ENCODE measurements at places on chromosomes 16 and 17.

DNA sequence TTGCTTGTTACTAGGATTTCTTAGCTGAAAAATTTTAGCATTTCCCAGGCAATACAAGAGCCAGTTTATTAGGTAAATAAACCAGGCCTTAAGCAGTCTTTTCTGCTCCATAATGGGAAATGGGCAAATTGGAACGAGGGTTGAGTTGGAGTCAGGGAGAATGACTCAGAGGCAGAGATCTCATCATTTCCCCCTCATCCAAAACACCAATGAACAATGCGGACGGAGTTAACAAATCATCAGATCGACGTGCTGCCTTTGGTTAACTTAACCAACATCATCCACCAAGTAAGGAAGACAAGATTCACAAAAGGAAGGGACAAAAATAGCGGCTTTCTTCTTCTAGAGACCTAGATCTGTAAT, 243.5 kb downstream of the STX8 start:
- DNase-seq: no peak

- DNase-seq: no peak
Observed at GRCh38 chr16:81042821-81043220, 7.2 kb downstream of the ATMIN start.

- DNase-seq: no peak
Observed at GRCh38 chr16:12390074-12390605, 413.5 kb downstream of the CPPED1 start.

DNA sequence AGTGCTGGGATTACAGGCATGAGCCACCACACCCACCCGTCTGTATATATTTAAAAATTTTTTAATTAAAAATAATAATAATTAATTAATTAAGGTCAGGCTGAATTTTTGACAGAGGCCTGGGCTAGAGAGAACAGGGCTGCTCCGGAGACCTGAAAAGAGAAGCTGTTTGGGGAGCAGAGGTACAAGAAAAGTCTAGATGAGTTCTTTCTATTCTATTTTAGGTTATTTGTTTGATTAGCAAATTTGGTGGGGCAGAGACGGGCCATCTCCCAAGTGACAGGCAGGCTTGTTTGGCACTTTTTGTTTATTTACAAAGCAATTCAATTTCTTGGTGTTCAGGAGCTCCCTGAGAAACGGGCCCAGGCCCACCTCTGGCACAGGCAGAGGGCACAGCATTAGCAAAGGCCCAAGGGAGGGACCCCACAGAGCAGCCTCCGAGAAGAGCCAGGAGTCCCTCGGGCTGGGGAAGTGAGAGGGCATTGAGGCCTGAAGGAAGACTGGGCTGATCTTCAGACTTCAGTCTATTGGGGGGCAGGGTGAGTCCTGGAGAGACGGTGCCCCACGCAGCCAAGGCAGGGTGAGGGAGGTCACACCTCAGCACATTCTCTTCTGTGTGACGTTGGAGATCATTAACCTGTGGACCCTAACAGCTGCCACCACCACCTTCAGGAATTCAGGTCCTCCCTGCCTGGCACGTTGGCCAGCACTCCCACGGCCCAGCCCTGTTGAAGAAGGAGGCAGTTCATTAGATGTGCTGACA, 10.8 kb upstream of the RIPOR1 start:
- no peak for DNase-seq

DNA sequence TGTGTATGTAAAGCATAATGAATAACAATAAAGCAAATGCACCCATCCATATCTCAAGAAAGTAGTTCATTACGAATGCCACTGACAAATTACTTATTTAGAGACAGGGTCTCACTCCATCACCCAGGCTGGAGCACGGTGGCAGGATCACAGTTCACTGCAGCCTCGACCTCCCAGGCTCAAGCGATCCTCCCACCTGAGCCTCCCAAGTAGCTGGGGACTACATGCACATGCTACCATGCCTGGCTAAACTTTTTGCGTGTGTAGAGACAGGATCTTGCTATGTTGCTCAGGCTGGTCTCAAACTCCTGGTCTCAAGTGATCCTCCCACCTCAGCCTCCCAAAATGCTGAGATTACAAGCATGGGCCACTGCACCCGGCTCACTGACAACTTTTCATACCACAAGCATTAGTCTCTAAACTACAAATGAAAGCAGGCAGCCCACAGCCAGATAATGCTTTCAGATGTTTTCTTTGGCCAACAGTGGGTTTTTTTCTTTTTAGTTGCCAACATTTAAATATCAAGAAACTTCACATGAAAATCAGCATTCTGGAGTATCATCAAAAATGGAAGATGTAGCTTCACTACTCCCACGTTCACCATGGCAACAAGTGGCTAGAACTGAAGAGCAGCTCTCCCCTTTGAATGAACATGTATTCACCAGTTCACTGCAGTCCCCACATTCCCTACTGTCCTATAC, 7.7 kb downstream of the ARHGAP17 start:
- no peak for DNase-seq

GRCh38 chr17:50325906-50326305, 20.0 kb upstream of the XYLT2 start:
- DNase-seq: no peak

- no peak for DNase-seq
Observed at GRCh38 chr16:14309001-14309886, 238.1 kb downstream of the MRTFB start.

GRCh38 chr16:2720064-2720457, at the start of gene PRSS27:
TSS of gene PRSS27 (minus strand) at chr16:2720224. CDS start at chr16:2720160, 64 bp downstream.
- no peak for DNase-seq

GRCh38 chr16:51967646-51968045, 579.3 kb downstream of the TOX3 start:
- DNase-seq: no peak

GRCh38 chr16:14562691-14563491, 67.2 kb downstream of the PARN start:
- DNase-seq: no peak

DNA sequence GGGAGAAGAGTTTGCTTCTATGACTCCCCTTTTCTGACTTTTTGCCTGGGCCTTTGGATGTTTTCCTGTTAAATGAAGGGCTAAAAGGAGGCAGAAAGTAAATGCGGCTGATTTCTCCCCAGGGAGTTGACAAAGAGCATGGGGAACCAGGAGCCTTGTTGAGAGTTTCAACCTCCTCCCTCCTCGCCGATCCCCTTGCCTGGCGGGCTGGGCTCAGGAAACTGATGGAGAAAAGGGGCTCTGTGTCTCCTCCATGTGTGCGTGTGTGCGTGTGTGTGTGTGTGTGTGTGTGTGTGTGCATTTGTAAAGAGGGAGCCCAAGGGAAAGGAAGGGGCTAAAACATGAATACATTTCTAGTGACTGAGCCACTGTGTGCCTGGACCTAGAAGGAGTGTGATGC, 94.5 kb downstream of the ZDHHC7 start:
- DNase-seq: peak; percentile 7

DNA sequence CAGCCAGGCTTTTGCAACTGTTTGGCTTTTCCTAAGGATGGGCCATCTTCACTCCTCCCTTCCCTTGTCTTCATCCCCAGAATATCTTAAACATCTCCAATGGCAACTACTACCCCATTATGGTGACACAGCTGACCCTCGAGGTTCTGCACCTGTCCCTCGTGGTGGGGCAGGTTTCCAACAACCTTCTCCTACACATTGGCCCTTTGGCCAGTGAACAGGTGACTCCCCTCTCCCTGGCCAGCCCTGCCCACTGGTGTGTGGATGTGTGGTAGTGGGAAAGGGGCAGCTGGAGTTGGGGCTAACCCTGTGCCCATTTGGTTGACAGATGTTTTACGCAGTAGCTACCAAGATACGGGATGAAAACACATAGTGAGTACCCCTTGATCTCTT, 4.7 kb downstream of the TMEM106A start:
- no peak for DNase-seq

- DNase-seq: no peak
Observed at GRCh38 chr17:1331708-1332107, 52.2 kb downstream of the TRARG1 start.

- DNase-seq: no peak
Observed at GRCh38 chr16:88116121-88116520, 164.9 kb downstream of the BANP start.

GRCh38 chr17:82534401-82534812, 14.9 kb downstream of the FOXK2 start:
- no peak for DNase-seq

GRCh38 chr17:68356949-68357455, 65.7 kb downstream of the ARSG start:
- no peak for DNase-seq

DNA sequence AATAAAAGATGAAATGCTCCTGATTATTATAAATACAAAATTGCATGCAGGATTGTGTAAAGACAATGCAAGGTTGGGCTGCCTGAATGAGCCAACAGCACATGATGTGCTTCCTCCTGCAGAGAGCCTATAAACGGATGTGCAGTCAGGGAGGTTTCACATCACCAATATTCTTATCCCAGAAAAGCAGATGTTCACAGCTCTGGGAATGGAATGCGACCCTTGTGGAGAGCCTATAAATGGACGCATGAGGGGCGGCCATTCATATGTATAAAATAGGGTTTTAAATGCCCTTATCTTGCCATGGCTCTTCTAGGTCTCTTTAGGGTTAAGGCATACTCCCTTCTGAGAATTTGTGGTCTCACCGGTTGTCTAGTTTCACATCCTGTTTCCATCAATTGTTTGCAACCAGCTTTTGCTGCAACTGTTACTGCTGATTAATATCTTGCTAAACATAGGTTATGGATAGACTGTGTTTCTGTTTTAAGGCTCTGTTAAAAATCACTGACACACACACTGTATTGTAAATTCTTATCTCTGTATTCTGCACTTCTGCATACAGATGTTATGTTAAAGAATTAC, 31.9 kb downstream of the SLFN11 start:
- DNase-seq: no peak

DNA sequence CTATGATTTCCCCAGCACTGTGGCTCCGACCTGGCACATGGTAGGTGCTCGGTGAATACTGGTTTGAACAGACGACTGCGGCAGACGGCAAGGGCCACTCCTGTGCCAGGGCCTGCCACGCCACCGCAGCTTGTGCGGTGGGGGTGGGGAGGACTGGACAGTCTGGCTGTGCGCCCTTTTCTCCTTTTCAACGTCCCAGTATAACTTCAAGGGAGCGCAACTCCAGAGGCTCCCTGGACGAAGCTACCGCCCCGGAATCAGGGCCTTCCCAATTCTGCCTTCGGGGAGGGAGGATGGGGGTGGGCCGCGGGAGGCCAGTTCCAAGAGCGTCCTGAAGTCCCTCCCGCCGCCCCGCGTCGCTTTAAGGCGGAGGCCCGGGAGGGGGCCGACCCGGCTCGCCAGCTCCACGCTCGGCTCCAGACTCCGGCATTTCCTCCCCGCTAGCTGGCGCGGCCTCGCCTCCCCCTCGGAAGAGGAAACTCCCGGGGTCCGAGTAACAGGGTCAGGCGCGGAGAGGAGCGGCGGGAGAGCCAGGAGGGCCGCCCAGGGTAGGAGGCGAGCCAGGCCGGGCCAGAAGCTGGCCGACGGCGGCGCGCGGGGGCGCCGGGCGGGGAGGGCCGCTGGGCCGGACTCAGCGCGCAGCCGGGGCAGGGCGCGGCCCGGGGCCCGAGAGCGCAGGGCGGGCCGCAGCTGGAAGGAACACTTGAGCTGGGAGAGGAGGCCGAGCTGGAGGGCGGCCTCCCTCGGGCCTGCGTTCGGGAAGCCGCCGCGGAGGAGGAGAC, at the start of gene ITPRIPL2:
ITPRIPL2 (plus strand) TSS at position 388 of the 782 bp plus-strand sequence. CDS start 498 bp downstream, outside the sequence.
- DNase-seq: no peak

DNA sequence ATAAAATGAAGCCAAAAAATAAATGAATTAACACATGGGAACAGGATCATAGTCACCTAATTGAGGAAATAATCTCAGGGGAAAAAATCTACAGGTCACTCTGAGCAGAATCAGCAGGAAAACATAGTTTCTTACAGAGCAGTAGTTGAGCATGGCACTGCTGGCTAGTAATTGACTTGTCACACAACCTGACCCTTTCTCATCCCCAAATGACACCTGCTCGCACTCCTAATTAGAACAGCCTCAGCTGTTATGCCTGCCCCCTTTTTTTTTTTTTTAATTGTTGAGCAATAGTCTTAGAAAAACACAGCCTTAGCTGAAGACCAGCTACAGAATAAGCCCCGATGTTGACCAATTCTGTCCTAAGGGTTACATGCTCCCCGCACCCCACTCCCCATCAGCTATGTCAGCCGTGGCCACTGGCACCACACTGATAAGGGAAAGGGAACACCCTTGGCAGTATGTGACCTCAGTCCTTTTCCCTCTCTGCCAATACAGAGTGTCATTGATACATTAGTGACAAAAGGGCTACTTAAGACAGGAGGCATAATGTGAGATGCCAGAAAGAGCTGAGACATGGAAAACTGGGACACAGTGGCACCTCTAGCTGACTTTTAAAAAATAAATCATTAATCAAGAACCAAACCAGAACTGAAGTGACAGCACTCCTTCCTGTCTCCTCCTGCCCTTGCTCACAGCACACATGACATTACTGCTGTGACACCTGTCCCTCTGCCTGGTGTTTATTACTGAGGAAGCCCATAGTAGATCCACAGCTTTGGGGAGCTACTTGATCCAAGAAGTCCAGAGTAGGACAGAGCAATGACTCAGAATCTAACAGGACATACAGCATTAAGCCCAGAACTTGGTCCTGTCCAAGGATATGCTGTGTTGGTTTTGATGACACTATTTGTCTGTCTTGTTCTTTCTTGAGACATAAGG, 41.7 kb downstream of the WDR59 start:
- DNase-seq: no peak

DNA sequence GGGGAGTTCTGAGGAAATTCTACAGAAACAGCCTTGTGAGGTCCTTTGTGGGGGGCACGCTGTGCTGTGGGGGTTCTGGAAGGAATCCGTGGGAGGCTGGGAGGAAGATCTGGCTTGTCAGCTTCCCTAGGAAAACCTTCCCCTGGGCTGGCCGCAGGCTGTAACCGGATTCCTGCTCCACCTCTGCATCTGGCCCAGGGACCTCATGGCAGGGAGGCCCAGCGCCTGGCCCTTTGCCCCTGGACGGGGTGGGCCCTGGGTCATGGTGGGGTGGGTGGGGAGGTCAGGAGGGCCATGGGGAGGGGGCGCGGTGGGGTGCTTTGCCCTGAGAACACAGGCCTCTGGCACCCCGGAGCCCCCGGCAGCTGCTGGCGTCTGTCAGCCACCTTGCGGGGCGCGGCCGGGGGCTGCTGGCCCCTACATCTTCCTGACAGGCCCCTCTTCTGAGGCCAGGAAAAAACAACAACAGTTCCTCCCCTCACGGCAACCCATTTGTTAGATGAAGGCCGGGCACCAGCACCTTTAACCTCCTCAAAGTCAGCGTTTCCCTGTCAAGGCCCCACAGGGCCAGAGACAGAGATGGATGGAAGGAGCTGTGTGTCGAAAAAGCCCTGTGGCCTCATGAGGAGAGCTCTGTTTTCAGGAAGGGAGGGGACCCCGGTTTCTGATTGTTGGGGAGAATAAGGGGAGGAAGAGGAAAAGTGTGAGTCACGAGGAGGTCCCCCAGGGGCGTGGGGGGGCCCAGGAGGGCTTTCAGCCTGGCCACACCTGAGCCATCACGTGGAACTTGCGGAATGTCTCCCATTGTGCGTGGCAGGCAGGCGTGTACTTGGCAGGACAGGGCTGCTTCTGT, 3.6 kb upstream of the MEOX1 start:
- no peak for DNase-seq

- DNase-seq: no peak
Observed at GRCh38 chr16:23949630-23950290, 114.0 kb downstream of the PRKCB start.

GRCh38 chr16:66416136-66416535, 11.0 kb upstream of the BEAN1 start:
- DNase-seq: no peak

- DNase-seq: no peak
Observed at GRCh38 chr17:5422505-5422904, 2.5 kb downstream of the RPAIN start.

GRCh38 chr16:11205754-11206581, 50.0 kb downstream of the SOCS1 start:
- no peak for DNase-seq

- DNase-seq: no peak
Observed at GRCh38 chr17:59641799-59642484, 22.2 kb downstream of the CLTC start.

Measured in NCI-H187 treated with DMSO at 0.1 percent for 48 hours (cell line).